NCI-H524 (cell line): ENCODE measurements at places on chromosomes 3 and 15.

GRCh38 chr3:10526366-10526765, 21.0 kb upstream of the ATP2B2 start:
- DNase-seq = no peak

GRCh38 chr3:172717493-172718088, 6.7 kb upstream of the NCEH1 start:
- peak; percentile 12 for DNase-seq

GRCh38 chr3:100830931-100831330, 121.6 kb downstream of the TFG start:
- DNase-seq = no peak

GRCh38 chr15:53307952-53308624, 451.4 kb downstream of the WDR72 start:
- no peak for DNase-seq

GRCh38 chr3:157467200-157467599, 30.6 kb downstream of the PTX3 start:
- DNase-seq = no peak

GRCh38 chr3:151282921-151283320, 4.6 kb upstream of the P2RY14 start:
- DNase-seq = peak; percentile 62
